ENCODE measurements at places on chromosomes 16 and 17.

DNA sequence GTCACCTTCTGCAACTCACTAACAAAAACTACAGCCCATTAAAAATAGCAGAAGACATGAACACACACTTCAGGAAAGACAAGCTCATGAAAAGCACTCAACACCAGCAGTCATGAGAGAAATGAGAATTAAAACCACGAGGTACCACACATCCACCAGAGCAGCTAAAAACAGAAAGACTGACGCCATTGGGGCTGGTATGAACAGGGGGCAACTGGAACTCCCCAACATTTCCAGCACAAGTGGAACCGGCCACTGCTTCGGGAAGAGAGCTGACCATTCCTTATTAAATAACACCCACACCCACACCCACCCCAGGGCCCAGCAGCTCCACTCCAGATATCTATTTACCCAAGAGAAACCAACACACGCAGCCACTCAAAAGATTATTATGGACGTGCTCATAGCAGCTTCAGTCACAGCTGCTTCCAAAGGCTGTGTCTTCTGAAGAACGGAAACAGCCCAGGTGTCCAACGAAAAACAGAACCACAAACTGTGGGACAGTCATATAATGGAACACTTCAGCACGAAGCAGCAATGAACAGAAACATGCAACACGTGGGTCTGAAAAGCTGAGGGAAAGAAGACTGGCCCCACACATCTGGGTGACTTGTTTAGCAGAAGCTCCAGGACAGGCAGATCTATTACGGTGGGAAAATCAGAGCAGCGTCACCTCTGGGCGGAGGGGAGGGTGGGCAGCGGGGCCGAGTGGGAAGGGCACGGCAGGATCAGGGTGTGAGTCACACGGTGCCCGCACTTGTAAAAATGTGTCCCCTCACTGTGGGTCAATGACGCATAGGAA lies 41.1 kb downstream of the KLHDC4 start:
- peak; percentile 77 for DNase-seq

GRCh38 chr17:51913491-51914205 lies 244.9 kb downstream of the CA10 start:
- no peak for DNase-seq

DNA sequence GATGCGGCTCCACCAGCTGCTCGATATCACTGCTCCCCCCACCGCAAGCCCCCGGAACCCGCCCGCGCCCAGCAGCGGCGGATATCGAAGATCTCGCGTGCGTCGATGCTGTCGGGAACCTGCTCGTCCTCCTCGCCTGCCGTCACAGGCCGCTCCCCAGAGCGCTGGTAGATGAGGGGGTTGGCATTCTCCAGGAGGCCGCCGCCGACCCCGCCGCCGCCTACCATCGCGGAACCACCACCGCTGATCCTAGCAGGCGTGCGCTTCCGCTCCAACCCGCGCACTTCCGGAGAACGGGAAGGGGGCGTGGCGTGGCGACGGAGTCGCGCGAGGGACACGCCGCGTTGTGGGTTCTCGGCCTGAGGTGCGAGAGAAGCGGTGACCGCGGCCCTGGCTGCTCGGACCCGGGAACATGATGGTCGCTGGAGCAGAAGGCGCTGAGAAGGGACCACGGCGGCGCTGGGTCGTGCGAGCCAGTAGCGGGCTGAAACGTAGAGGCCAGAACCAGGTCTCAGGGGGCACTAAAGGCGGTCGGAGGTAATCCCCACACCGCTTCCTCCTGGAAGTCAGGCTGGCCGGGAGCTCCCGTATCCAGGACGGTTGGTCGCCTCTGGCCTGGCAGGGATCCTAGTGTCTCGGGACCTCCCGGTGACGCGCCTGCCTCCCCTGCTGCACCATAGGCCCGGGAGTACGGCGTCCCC lies at the start of gene CIAO2B:
Gene CIAO2B (minus strand): TSS at position 265 of the 701 bp plus-strand sequence. CDS start 38 bp downstream, at position 227.
- peak; percentile 54 for DNase-seq

DNA sequence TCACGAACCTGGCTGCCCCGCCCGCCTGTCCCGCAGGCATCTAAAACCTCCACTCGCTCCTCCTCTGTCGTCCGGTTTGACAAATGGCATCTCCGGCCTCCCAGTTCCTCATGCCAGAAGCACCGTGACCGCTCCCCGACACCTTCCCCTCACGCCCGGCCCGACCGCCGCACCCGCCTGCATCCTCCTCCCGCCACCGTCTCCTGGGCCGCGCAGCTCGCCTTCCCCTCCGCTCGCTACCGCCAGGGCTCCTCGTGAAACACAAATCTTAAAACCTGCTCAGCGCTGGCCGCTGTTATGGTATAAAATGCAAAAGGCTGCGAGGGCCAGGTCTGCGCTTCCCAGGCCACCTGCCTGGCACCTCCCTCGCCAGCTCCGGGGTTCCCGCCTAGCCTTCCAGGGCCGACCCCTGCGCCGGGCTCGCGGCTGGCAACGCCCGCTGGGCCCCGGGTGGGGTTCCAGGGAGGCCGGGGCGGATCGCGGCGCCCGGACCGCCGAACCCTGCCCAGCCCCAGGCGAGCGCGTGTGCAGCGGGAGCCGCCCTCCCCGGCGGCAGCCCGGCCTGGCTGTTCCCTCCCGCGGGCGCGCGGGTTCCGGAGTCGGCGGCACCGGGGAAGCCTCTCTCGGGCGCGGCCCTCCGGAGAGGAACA lies 488 bp downstream of the SPSB3 start:
- no peak for DNase-seq

DNA sequence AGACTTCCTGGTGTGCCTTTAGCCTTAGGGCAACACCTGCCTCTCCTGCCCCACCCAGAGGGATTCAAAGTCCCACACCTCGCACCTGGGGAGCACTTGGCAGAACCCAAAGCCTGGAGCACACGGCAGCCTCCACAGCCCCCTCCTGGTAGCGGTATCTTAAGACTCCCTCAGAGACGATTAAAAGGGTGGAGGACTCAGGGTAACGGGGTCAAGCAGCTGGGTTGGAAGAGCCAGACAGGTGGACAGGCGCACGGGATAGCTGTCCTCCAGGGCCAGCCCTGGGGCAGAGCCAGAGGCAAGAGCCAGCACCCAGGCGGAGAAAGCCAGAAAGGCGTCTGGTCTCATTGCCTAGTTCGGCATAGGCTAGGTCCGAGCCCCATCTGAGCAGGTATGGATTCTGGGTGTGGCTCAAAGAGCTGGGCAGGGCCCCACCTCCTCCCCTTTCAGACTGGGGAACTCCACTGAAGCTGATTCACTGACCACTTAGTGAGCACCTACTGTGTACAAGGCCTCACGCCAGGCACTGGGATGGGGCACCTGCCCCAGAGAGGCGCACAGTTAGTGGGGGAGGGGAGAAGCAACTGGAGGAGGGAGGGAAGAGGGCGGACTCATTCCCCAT lies 55.0 kb upstream of the MEAK7 start:
- DNase-seq: no peak

DNA sequence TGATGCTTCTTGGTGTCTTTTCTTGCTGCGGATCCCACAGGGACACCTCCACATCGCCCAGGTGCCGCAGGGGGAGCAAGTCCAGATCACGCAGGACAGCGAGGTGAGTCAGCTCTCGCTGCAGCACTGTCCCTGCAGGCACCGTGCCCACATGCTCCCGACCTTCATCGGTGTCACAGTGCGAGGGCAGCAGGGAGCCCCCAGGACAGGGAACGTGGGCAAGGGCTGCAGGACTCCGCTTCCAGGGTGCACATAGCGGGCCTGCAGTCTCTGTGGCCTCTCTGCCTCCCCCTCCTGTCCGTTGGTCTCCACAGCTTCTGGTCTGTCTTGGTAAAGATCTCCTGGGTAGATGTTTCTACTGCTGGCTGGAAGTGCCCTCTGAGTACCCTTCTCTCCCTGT lies 84.1 kb downstream of the BANP start:
- no peak for DNase-seq

DNA sequence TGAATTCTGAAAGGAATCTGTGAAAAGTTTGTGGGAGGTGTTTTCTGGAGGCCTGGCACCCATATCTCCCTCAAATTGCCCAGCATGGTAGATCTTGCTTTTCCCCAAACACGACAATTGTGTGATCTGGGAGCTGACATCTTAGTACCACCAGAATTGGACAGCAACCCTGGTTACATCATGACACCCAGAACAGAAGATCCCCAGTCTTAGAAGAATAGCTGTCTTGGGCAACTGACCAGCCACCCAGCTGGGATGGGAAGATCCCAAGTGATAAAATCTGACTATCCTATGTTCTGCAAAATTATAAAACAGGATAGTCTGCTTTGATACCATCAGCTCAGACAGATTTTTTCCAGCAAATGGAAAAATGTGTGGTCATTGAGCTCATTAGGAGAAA lies 235.3 kb downstream of the CDH13 start:
- DNase-seq: no peak

GRCh38 chr17:227946-228615 lies 46.6 kb upstream of the DOC2B start:
- no peak for DNase-seq

DNA sequence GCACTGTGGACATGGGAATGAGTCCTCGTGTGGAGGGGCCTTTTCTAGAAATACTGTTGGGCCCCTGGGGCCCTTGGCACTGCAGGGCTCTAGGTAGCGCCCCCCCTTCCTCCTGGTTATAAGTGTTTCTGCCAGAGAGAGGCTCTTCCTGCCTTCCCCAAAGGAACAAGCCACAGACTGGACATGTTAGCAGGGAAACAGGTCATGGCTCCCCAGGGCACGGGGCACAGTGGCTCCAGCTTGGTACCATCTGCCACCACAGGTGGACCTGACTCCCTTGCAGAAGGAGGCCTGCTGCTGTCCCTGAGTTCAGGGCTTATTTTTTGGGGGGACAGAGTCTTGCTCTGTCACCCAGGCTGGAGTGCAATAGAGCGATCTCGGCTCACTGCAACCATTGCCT lies 8.8 kb downstream of the PDK2 start:
- DNase-seq: no peak

GRCh38 chr17:3865176-3865575 lies 19.1 kb upstream of the NCBP3 start:
- no peak for DNase-seq

DNA sequence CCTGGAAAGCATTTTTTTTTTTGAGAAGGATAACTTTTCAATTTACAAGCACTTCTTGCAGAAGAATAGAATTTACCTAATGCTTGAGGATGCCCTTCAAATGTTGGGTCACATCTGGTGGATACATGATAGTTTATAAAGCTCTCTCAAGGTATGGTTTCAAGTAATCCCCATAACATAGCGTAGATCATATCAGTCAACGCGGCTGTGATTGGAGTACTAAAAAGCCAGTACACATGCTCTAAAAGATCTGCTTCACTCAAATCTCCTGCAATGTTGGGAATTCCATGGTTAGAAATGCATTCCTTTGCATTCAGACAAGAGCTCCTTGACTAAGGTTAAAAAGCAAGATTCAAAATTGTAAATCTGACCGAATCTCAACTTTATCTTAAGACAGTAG lies 3.9 kb upstream of the KCNJ16 start:
- no peak for DNase-seq

GRCh38 chr17:74981318-74981978 lies 6.0 kb upstream of the CDR2L start:
- DNase-seq: no peak

GRCh38 chr17:40645943-40646342 lies 1.7 kb downstream of the SMARCE1 start:
- no peak for DNase-seq

DNA sequence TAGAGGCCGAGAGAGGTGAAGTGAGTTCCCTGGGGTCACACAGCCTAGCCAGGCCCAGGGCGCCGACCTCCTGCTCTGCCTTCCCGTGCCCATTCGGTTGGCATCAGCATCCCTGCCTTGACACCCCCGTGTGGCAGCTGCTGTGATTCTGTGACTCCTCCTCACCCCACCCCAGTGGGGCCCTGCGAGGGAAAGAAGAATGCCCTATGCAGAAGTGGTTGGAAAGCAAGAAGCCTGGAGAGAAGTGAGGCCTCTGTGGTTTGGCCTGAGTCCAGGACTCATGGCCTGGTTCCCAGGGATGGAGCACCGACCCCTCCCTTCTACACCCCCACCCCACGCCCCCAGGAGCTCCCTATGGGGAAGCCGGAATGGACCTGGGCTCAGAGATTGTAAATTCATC lies 296.2 kb downstream of the SEC14L1 start:
- no peak for DNase-seq

DNA sequence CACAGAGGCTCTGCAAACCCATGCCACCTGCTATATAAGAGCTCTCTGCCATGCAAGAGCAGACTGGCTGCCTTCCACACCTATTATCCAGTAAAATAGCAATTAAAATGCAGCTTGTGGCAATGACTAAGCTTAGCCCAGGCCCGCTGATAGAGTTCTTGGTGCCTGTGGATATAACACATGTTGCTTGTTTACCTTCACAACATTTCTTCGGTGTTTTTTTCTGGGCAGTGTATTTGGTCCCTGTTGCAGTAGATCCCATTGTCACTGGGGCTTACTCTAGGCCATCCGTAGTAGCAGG lies 63.5 kb downstream of the SPECC1 start:
- no peak for DNase-seq

DNA sequence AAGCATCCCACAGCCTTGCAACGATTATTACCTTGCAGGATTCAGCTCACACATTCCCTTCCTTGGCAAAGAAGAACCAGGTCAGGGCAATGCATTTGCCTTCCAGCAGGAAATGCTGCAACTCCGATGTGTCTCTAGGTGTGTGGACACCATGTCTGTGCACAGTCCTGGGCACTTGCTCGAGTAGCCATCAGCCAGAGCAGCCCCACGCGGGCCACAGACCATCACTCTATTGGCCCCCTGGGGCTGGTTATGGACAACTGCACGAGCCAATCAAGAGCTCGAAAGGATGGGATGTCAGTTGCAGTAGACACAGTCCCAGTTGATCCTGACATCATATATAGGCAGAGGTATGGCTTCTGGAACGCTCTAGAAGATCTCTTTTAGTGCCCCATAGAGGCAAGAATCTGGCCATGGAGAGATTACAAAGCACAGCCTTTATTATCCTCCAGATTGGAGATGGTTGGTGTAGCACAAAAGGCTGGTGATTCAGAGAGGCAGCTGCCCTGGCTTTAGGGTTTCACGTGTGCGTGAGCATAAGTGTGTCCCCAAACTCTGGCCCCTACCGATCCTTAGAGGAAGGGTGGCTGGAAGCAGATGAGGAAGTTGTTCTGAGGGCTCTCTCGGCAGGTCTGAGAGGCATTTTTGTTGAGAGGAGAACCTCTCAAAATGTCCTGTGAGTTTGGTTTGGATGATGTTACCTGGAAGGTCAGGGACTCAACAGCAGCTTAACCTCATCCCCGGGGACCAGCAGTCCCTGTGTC lies 403.8 kb downstream of the SEC14L1 start:
- DNase-seq: no peak

GRCh38 chr17:19346351-19347255 lies 15.9 kb downstream of the B9D1 start:
- peak; percentile 44 for DNase-seq

GRCh38 chr17:59165933-59166342 lies 10.4 kb downstream of the PRR11 start:
- no peak for DNase-seq

Measured in DMS153 (cell line).